Activated CD4-positive, alpha-beta memory T cell treated with anti-CD3 and anti-CD28 coated beads for 36 hours (primary cell): ENCODE measurements at places on chromosomes 3 and 15.

DNA sequence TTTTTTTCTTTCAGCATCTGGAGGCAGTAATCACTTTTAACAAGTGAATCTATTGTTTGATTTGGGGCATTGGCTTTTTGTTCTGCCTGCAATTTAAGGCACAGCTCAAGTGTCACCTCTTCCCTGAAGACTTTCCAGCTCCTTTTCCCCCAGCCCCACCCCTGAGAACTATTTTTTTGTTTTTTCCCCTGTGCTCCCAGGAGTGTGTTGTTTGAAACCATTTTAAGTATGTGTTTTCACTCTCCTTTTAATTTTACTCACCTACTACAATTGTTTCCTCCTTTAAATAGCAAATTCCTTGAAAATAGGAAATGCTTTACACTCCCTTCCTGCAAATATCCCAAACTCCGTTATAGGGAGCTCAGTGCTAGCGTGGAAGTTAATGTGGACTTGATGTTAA is 286.7 kb upstream of the PROK2 start:
- DNase-seq, result no peak

DNA sequence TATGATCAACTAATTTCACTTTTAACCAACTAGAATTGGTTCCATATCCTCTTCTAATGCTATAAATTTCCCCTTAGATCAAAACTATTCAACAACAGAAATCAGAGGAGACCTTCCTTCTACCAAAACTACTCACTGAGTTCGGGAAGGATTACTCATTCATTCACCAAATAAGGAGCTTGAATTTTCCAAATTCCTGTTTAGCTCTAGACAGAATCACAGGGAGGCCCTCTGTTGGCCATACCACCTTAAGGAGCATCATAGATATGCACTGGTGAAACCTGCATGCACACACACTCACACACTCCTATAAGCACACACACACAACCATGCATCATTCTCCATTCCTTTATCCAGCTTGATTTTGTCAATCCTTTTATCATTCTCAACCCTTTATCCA is 49.0 kb downstream of the SUCLG2 start:
- DNase-seq, result no peak

DNA sequence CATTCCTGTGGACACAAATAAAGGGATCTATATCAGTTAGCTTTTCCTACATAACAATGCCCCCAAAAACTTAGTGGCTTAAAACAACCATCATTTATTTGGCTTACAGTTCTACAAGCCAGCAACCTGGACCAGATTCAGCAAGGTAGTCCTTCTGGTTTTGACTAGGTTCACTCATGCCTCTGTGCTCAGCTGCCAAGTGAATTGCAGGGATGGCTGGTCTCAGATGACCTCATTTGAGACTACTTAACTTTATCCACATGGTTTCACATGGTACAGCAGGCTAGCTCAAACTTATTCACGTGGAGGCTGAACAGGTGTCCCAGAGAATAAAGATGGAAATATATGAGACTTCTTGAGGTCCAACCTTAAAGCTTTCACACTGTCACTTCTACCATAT is 119.3 kb upstream of the BFSP2 start:
- DNase-seq, result no peak

DNA sequence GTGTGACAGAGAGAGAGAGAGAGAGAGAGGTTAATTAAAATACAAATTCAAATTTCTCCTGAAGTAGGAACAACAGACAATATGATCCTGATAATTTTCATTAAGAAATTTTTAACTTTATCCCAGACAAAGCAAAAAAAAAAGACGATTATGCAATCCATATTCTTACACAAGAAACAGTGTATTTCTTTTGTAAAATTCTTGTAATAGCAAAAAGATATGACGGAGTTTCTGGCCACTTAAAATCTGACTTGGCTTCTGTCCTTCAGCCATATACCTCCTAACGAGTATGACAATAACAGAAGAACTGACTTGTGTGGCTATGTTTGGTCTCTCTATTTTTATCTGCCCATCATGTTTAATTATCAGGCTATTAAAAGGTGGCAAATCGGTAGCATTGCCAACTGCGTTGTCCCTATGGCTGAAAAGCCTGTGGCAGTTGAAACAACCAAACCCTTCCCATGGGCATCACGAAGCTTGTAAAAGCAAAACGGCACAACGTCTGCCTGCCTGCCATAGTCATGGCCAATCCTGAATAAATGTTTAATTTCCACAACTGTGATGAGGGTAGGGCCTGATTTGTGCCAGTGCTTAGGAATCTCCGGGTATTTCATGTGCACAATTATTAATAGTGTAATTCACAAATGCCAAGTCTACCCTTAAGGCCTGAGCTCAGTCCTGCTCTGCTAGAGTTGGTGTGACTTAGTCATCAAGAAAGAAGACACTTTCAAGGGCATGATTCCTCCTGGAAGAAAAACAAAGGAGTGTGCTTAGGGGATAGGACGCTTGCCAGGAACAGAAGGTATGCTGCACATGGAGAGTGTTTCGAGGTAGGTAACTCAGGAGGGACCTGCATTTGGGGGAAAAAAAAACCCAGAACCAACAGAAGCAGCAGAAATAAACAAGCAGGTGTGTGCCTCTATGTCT is 1090.2 kb downstream of the FHIT start:
- no peak for DNase-seq
